ENCODE measurements at places on chromosomes 2 and 18. TPM values are rescaled to one million over a fixed set of nuclear protein-coding genes. Genes with fewer than 3 reads are reported as not detected.

The STARD6 gene
- not detected for total RNA-seq

The GAREM2 gene
- total RNA-seq = 4.8 TPM

The NAT8 gene
- not detected for total RNA-seq

The RPL37A gene
- total RNA-seq = 4,064 TPM

The CRYGC gene
- total RNA-seq = not detected

The FSHR gene
- not detected for total RNA-seq

The MOGAT1 gene
- total RNA-seq = not detected

The CCDC74A gene
- total RNA-seq = 1.3 TPM

The IL36RN gene
- not detected for total RNA-seq
